Dermis blood vessel endothelial cell (primary cell): ENCODE measurements at places on chromosomes 2 and 18. TPM values are rescaled to one million over a fixed set of nuclear protein-coding genes. Genes with fewer than 3 reads are reported as not detected.

The IL18RAP gene
- total RNA-seq: not detected in 2 replicates

The BOK gene
- total RNA-seq: 88.1 and 99.4 TPM in 2 replicates

The QPCT gene
- 4.0 and 7.8 TPM in 2 replicates for total RNA-seq

The DOK1 gene
- total RNA-seq: 20.8 and 21.5 TPM in 2 replicates

The KLHL14 gene
- 0.85 and 0.93 TPM in 2 replicates for total RNA-seq

The ARID5A gene
- total RNA-seq: 11.4 and 15.4 TPM in 2 replicates

The SERPINB4 gene
- not detected in 2 replicates for total RNA-seq

The TBR1 gene
- not detected in 2 replicates for total RNA-seq

The MC5R gene
- total RNA-seq: not detected in 2 replicates

The ATP5F1A gene
- total RNA-seq: 911 and 931 TPM in 2 replicates

The POTEF gene
- total RNA-seq: 0.33 and 0.34 TPM in 2 replicates

DNA sequence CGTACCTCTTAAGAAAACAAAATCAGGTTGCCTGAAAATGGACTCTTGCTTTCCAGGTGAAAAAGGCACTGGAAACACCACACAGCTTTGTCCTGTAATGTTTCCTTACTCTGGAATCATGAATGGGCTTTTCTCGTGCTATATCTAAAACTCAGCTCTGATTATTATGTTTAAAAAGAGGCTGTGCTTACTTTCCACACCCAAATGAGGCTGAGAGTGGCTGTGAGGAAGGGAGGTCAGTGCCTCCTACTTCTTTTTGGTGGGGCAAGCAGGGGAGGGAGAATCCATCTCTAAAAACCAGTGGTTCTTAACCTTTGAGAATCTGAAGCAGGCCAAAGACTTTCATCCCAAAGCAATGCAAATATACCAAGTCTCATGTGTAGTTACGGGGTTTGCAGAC lies 148.6 kb downstream of the FAM210A start:
- no peak for DNase-seq

GRCh38 chr2:198453866-198454265 lies 649.5 kb downstream of the PLCL1 start:
- no peak for DNase-seq

DNA sequence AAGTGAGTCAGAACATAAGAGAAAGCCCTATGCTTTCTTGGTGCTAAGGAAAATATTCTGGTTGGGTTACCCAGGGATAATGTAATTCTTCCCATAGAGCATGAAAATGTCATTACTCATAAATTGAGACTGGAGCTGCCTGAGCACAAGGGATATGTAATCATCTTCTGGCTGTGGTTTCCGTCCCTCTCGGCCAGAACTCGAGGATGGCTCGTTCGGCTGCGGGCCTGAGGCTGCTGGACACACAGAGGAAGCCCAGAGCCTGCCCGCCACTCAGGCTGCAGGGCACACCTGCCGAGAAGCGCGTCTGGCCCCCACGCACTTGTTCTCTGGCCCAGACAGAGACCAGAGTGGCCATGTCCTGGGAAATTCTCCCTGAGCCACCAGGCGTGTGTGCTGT lies 104.9 kb downstream of the ASAP2 start:
- DNase-seq: peak; percentile 59

DNA sequence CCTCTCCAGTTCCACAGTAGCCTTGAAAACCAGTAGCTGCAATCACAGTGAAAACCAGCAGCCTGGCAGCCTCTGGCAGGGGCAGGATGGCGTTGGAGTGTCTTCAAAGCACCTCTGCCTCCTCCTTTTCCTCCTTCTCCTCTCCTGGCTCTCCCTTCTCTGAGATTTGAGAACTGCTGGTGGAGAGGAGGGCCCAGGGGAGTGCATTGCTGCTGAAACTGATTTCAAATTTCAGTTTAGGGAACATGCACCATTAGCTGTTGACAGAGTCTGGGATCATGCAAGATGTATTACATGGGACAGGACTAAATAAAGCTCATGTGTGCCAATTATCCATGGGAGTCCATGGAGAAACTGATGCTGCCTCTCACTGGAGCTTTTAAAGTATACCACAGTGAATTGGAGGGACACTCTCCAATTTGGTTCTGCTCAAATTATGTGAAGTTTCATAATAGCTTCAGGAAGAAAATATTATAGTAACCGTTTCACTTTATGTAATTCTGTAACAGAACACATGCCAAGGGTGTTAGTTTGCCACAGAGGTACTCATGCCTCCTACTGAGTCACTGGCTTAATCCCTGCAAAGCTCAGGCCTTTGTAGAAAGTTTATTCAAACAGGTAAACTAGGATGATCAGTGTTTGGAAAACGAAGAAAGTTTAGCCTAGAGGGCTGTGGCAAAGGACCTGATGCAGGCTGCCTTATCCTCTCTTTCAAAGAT lies 146.1 kb downstream of the PRPF40A start:
- no peak for DNase-seq

- DNase-seq: no peak
Observed at GRCh38 chr2:126940331-126940730, 41.6 kb downstream of the TEX51 start.

DNA sequence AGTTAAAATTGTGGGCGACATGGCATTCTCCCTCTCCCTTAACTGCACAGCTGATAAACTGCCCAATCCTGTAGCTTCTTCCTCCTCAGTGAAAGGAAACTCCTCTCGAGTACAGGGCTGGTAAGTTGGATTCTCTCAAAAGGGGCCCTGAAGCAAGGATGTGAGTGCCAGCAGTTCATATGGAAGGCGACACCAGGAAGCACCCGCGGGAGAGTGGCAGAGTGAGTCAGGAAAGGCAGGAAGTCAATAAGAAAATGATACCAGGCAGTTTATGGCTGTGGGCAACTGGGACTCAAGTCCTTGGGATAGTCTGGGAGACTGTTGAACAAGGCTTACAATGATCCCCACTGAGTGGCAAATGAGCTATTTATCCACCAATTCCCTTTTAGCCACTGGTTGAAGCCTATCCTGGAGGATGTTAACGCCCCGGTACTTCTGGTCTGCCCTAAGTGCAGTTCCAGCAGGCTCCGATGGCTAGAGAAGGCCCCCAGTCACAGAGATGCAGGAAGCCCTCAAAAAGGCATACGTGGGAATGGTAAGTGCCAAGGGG lies 34.8 kb downstream of the ABHD3 start:
- peak; percentile 38 for DNase-seq

GRCh38 chr2:184067502-184067901 lies 530.8 kb upstream of the ZNF804A start:
- DNase-seq: no peak

- DNase-seq: no peak
Observed at GRCh38 chr2:73341039-73341438, 44.6 kb upstream of the ALMS1 start.

DNA sequence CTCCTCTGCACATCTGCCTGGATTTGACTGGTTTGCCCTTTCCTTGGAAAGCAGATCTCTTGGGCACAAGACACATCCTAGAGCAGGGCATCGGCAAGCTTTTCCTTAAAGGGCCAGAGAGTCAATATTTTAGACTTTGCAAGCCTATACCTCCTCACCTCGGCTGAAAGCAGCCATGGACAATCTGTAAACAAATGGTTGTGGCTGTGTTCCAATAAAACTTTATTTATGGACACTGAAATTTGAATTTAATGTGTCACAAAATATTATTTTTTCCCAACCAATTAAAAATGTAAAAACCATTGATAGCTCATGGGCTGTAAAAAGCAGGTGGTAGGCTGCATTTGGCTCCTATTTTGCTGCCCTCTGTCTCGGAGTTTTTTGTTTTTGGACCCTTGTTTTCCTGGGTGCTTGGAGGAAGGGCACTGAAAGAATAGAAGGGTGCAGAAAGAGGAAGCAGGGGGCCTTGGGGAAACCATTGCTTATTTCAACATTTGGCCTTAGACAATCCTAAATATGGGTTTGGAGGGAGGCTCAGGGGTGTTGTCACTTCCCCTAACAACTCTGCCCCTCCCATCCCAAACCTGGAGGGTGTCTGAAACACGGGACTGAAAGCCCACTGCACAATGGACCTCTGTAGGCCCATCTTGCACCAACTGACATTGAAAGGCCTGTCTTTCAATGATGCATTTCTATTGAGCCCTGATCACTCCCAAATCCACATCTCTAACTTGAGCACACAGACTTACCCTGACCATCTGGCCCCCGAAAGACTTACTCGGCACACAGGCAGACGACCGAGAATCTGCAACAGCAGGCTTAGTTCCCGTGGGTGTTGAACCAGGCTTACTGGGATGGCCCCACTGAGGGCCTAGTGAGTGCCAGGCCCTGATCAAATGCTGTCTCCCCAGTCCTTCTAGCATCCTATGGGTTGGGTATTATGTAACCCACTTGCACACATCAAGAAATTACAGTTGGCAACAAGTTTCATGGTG lies 7.1 kb upstream of the ZFP36L2 start:
- DNase-seq: no peak

DNA sequence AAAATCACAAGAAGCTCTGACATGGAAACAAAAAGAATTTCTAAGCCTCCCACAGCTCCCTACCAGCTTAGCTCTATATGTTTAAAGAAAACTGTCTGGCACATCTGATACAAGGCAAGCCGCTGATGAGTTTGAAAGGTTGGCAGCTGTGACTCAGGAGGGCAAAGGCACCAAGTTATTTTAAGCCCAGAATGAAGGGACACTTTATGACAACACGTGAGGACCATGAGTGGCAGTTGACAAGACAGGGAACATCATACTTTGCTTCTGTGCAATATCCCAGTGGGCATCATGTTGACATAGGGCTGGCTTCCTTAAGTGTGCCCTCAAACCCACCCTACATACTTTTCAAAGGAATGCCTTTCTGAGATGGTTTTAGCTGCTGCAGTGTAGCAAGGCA lies 272.9 kb downstream of the CLIP4 start:
- DNase-seq: no peak

GRCh38 chr2:191369034-191369433 lies 123.8 kb downstream of the MYO1B start:
- peak; percentile 37 for DNase-seq

- DNase-seq: no peak
Observed at GRCh38 chr2:117341690-117342089, 472.8 kb upstream of the DDX18 start.

- DNase-seq: no peak
Observed at GRCh38 chr18:36337679-36338402, 40.3 kb downstream of the FHOD3 start.

DNA sequence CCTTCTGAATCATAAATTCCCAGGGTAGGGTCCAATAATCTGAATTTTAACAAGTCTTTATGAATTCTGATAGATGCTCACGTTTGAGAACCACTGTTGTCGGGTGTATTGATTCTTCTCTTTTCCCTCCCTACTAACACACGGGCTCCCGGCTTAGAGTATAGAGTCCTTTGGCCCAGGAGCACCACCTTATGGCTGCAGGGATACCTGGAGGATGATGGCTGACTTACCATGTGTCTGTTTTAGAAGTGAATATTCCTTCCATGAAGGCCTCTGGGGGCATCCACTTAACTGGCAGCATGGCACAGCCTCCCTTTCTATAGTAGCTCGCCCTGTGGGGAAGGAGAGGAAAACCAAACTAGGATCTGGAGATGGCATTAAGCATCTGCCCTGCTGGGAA lies 91.7 kb downstream of the CLIP4 start:
- DNase-seq: no peak

GRCh38 chr2:41729800-41730364 lies 317.9 kb upstream of the PKDCC start:
- DNase-seq: no peak

GRCh38 chr2:84427235-84428138 lies 31.6 kb downstream of the SUCLG1 start:
- no peak for DNase-seq

DNA sequence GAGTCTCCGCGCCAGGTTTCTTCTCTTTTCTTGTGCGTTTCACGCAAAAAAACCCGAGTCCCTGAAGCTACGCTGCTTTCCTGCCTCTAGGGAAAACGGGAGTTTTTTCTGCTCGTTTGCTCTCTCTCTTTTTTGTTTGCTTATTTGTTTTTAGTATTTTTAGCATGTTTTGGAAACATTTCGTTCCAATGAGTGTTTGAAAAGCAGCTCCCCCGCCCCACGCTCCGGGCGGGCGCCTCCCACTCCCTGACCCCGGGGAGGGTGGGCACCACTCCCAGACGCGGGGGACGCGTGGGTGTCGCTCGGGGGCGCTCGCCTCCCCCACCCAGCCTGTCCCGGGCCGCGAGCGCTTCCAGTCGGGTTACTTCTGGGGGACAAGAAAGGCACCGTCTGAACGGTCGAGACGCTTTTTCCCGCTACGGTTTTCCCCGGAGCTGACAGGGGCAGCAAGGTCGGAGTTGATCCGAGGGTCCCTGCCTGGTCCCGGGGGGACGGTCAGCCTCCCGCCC lies 446 bp upstream of the EFHD1 start:
- DNase-seq: no peak

GRCh38 chr2:192571636-192572035 lies 376.9 kb upstream of the TMEFF2 start:
- no peak for DNase-seq

DNA sequence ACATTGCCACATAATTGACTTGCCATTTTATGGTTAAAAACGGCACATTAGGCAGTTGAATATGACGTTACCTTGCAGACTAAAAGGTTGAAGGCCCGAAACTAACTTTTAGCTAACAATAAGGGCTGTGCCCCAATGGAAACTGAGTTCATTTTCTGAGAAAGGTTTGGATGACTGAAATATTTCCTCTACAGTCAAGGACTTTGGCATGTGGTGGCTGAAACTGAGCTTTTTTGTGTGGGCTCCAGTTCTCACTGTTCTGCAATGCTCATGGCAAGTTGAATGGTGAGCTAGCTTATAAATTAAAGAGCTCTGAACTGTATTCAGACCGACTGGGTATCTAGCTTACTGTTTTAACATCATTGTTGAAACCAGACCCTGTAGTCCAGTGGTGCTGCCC lies 23.8 kb upstream of the TXNDC2 start:
- no peak for DNase-seq

DNA sequence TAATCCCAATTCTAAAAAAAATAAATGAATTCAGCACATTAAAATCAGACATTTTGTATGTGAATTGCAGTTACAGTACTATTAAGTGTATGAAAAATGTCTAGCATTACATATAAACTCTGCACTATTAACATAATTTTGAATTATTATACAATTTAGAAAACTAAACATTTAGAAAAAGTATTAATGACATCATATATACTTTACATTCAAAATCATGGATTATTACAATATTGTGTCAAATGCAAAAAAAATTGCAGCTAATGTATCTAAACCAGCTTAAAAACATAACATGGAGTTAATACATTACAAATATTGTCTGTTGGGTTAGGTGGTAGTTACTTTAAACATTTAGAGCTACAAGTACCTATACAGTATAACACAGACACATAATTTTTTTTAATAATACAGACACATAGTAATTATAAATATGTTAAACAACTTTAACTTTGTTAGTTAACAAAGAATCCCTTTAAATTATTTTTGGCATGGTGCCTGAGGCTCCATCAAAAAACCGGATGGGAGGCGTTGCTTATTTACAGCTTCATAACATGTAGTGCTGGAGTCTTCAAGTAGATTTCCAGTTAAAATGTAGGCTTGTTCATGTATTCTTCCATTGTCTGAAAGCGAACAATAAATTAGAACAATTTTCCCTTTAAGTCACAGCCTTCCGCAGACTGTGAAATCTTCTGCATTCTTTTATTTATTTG lies 79.1 kb downstream of the AP1S3 start:
- DNase-seq: peak; percentile 64

DNA sequence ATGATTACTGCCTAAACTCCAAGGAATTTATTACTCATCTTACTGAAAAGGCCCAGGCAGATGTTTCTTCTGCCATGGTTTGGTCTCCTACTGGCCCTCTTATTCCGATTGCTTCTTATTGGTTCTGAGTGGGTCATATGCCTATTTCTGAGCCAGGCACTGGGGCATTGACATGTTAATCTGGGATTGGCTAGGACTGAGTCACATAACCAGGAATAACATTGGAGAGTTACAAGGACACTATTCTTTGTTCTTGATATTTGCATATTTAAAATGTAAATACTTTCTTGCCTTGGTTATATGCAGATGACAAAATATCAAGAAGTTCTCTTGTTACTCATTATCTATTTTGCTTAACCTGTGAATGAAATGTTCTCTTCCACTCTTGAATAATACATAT lies 534.4 kb upstream of the SLC39A10 start:
- DNase-seq: no peak
